ENCODE measurements at places on chromosomes 6 and 20.
A peak's percentile ranks its signal among the peaks of the same experiment; 100 is the strongest.

- DNase-seq = no peak
These were observed 211.9 kb upstream of the RNF24 start for GRCh38 chr20:4227085-4227821.

DNA sequence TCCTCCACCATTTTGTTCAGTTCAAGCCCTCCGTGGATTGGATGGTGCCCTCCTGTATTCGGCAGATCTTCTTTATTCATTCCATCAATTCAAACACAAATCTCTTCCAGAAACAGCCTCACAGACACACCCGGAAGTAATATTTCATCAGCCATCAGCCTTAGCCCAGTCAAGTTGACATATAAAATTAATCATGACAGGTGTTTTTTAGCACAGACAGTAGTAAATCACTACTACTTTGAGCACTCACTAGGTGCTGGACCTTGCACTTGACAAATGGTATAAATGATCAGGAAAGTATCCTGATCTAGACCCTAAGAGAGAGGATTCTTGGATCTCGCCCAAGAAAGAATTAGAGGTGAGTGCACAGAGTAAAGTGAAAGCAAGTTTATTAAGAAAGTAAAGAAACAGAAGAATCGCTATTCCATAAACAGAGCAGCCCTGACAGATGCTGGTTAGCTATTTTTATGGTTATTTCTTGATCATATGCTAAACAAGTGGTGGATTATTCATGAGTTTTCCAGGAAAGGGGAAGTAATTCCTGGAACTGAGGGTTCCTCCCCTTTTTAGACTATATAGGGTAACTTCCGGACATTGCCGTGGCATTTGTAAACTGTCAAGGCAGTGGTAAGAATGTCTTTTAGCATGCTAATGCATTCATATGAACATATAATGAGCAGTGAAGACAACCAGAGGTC is 194.6 kb upstream of the LAMP5 start:
- no peak for DNase-seq

DNA sequence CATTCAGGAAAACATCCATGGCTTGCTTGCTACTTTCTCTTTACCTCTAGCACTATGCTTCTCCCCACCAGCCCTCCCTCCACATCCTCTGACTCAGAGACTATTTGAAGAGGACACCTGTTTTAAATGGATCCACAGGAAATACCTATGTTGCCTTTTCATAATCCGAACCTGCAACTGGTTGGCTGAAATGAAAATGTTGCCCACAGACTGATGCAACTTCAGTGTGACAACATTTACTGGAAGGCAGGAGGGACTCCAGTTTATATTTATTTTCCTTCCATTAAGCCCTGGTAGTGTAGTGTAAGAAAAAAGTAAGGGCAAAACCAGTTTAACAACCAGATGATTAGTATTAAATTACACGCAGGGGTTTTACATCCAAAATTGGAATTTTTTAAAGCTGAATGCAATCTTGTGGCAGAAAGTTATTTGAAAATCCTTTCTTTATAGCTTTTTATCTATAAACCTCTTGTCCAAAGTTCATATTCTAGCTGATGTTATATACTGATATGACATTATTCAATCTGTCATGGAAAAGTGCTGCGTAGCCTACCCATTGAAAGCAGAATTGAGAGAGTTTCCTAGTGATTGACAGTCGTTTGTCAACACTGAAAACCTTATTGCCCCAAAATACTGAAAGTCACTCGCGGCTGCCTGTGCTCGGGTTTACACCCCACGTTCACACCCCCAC is 881 bp upstream of the AIG1 start:
- no peak for DNase-seq

DNA sequence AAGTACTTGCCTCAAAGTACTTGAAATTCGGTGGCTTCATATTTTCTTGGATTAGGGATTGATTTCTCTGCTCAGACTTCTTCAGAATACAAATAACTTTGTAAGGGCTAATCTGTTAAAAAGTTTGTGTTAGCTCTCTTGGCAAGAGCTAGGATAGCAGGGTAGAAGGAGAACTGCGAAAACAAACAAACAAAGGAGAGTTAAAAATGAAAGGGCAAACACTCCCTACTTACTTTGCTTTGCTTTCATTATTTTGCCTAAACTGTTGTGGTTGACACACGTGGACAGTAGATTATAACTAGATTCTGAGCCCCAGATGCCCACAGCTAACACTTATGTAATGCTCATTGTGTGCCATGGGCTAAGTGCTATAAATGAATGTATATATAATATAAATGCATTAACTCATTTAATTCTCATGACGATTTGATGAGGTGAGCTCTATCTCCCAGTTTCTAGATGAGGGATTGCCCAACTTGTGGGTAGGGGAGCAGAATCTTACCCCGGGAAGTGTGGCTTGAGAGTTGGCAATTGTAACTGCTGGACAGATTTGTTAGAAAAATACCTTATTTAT is 48.7 kb downstream of the EYA4 start:
- DNase-seq = no peak

DNA sequence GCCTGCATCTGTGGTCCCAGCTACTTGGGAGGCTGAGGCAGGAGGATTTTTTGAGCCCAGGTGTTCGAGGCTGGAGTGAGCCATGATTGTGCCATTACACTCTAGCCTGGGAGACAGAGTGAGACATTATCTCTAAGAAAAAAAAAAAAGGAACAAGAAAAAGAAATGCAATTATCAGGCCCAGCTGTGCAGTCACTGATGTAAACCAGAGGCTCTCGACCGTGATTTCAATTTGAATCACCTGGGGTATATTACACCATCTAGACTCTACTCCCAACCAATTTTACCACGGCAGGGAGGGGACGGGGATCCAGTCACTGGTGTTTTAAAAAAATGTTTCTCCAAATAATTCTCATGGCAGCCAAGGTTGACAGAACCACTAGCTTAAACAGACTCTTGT is 48.8 kb upstream of the NKX2-2 start:
- DNase-seq = no peak

GRCh38 chr6:128000363-128000762 is 99.5 kb upstream of the THEMIS start:
- DNase-seq = no peak

- no peak for DNase-seq
These were observed 34.9 kb downstream of the ASCC3 start for GRCh38 chr6:100846276-100846675.

DNA sequence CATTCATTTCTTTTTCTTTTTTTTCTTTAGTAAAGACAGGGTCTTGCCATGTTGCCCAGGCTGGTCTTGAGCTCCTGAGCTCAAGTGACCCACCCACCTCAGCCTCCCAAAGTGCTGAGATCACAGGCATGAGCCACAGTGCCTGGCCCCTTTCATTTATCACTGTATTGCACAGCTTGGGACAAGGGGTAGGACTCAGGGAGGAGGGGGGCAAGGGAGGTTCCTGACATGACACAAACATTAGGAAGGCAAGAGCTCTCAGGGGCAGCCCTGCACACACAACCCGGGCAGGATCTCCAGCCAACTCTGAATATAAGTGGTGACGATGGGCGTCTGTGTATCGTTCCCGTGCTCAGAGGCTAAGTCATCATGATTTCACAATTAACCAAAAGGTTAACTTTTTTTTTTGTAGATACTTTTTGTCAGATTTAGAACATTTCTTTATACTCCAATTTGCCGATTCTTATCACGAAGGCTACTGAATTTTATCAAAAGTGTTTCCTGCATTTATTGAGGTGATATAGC is 19.9 kb downstream of the SLC2A4RG start:
- no peak for DNase-seq

GRCh38 chr6:21519642-21520041 is 73.9 kb upstream of the SOX4 start:
- DNase-seq = no peak

DNA sequence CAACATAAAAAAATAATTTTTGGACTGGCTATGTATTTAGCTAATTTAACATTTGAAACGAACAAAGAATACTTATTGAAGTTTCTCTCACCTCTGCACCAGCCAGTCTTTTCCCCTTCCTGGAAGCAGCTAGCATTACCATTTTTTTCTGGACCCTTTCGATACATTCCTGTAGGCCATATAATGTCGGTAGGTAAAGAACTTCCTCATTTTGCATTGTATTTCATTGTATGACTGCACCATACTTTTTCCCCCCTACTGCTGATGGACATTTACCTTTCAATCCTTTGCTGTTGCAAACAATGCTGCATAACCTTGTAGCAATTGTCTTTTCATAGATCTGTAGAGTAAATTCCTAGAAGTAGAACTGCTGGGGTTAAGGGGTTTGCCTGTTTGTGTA is 17.6 kb downstream of the CBFA2T2 start:
- no peak for DNase-seq

GRCh38 chr6:5184218-5184617 is 76.5 kb downstream of the LYRM4 start:
- DNase-seq = no peak

GRCh38 chr6:6599468-6599873 is 11.0 kb downstream of the LY86 start:
- no peak for DNase-seq

DNA sequence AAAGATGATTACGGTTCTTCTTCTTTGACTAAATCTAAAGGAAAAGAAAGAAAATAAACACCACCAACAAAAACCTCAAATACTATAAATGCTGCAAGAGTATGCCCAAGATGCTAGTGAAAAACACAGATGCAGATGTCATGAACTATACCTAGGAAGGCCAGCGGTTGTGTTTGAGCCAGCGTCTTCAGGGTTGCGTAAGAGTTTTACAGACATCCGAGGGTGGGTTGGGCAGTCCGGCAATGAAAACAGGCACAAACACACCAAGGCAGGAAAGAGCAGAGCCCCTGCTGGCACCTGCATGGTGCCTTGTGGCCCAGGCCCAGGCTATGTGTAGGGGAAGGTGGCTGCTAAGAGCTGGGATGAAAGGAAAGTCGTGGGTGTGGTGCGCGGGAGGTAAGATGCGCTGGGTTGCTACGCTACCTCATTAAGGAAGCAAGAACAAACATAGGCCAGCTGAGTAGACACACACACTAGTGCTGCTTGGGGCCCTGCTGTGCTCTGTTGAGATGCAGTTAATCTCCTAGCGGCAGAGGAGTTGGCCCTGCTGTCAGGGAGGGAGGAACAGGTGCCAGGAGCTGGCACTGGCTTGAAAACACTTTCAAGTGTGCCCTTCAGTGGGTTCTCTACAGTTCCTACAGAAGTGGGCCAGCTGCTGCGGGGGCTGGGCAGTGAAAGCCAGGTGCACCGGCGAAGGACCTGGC is 170.2 kb upstream of the PLN start:
- DNase-seq = peak; percentile 25

DNA sequence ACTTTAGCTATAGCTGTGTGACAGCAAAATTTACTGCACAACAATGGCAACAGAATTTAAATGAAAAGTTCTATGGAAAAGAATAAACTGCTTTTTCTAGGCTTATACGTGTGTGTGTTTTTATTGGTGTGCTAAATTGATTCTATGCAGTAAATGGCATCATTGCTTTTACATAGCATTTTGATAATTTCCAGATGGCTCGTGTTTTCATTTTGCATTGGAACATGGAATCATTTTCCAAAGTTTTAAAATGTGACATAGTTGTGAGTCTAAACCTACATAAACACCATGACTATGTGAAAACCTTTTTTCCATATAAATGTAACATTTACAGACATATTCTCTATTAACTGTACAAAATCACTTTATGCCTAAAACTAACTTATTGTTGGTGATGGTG is 127.8 kb downstream of the SIM1 start:
- no peak for DNase-seq

DNA sequence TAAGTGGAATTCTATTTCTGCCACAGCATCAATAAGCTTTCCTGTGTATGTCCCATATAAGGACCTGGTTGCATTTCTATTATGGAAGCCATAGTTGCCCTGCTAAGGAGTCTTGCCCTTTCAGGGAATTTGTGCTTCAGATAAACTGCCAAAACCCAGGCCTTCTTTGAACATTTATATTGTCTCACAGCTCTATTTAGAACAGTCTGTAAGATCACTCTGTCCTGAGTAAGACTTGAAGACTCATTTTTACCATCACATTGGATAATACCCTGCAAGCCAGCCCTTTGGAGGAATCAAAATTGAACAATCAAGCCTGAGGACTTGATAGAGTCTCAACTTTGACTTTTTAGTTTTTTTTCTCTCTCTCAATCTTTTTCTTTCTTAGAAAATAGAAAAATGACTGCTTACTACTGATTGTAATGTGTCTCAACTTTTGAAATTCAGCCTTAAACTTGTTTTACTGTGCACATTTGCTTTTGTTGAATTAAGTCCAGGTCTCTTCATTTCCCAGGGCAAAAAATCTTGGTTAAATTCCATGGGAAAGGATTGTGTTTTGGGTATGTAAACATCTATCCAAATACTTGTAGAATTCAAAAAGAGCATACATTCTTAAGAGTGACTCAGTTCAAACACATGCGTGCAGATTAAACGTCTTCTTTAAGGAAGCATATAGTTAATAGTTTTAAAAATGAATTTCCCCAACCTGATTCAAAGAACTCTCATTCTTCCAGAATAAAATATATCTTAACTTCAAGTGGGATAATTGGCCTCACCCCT is 91.2 kb downstream of the PLCB1 start:
- DNase-seq = no peak

DNA sequence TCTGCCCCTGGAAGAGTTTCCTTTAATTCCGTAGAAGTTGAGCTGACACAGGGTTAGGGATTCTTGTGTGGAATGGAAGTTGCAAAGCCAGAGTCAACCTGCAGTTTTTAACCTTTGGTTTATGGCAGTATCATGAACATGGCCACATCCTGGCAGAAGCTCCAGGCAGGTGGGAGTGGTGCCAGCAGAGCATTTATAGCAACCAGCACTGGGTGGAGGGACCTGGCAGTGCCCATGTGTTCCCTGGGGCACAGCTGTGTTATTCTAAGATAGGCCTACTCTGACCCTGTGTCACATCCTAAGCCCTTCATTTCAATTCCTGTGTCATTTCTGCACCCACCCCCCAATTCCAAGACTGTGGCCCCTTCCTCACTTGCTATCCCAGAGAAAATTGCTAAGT is 26.1 kb upstream of the ZNF831 start:
- no peak for DNase-seq

DNA sequence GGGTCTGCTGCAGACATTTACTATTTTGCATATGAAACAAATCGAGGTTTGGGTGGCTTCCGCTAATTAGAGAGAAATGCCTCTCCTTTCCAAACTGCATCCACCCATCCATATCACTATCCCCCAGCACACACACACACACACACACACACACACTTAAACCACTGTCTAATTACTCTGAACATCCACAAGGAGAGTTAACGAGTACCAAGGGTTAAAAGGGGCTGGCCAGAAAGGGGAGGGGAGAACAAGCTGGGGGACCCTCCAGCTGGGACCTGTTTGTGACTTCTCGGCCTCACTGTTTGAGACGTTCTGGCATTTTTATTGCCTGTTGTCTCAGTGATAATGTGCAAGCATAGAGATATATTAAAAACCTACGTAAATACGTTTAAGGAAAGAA is 261.2 kb downstream of the FOXC1 start:
- no peak for DNase-seq

GRCh38 chr20:10089871-10090587 is 55.2 kb downstream of the ANKEF1 start:
- DNase-seq = no peak

DNA sequence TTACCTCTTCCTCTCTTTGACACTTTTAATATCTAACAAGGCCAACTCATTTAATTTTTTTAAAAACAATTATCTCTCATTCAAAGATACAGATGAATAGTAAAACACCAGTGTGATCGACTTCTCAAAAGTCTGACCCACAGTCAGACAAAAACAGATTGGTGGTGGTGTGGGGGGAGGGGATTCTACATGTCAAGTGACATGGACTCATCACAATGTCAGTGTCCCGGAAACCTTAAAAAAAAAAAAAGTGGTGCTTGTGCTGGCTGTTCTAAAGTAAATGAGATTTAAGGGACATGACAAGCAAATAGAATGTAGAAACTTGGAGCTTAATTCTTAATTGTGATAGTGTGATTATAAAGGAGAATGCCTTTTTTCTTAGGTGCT is 16.3 kb upstream of the RFPL4B start:
- no peak for DNase-seq

- no peak for DNase-seq
These were observed 51.2 kb upstream of the LYRM2 start for GRCh38 chr6:89689732-89690131.
